ENCODE measurements at places on chromosomes 11 and 22.

DNA sequence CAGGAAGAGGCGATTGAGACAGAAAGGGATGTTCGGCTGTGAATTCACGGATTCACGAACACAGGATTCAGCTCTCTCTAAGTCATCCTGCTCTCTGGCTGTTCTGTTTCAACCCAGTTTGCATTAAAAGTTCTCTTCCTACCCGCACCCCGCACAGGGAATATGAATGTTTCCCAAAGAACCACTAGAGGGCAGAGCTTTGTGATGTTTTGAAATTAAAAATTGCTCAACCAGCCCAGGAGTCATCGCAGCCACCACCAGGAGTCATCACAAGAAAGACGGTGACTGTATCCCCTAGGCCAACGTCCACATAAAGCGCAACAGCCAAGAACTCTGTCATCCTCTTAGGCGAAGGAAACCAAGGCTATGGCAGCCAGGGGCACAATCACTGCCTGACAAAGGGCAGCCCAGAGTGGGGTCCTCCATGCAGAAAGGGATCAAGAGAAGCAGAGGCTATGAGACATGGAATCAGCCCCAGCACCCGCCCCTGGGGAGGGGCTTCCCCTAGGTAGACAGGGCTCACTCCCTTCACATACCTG lies 122.4 kb downstream of the WT1 start:
- DNase-seq: no peak

DNA sequence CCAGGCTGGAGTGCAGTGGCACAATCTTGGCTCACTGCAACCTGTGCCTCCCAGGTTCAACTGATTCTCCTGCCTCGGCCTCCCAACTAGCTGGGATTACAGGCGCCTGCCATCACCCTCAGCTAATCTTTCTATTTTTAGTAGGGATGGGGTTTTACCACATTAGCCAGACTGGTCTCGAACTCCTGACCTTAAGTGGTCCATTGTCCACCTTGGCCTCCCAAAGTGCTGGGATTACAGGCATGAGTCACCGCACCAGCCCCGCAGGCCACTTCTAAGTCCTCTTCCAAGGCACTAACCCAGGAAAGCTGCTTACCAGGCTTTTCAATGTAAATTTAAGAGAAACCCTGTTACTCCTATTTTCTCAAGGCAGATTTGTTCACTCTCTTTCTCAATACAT lies 50.4 kb downstream of the DENND5A start:
- DNase-seq: no peak

- DNase-seq: no peak
These were observed 1301.2 kb downstream of the JRKL start for GRCh38 chr11:97691061-97691460.

DNA sequence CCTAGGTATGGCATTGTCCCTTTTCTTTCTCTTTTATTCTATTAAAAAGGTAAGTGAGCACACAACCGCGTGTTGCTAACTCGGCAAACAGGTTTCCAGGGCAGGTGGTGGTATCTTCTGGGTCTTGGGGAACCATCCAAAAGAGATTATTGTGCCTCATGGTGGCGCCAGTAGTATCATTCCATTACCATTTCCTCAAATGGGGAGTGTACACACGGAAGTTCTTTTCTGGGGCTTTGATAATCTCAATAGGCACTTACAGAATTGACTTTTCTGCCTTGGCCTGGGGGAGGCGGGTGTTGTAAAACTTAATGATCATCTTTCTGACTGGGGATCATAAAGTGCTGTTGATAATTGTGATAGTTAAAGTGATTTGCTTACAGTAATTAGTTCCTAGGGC lies 234.1 kb downstream of the KIRREL3 start:
- DNase-seq: no peak

- no peak for DNase-seq
These were observed 6.8 kb upstream of the POLR3H start for GRCh38 chr22:41550952-41551491.

DNA sequence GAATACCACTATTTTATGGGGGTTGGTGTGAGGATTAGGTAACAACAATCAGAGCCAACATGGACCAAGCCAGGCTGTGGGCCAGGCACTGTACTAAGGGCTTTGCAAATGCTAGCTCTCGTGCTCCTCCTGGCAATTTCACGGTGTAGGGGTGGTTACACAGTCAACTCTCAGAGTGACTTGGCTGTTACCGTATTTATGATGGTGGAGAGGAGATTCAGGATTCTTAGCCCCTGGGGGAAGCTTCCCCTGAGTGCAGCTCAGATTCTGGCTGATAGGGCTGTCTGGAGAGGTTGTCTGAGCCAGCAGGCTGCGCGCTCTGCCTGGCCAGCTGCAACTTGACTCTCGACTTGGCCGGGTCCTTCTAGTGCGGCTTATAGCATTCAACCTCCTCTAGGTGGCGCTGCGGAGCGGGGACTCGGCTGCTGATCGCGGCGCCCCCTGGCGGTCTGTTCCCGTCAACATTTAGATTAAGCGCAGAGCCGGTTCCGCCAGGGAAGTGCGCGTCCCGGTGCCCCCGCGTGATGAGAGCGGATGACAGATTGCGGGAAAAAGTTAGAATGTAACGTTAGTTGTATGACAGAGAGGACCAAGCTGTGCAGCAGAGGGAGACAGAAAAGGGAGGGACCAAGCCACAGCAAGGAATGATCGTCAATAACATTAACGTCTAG lies 4.5 kb upstream of the NCF4 start:
- peak; percentile 100 for DNase-seq

- no peak for DNase-seq
These were observed at the start of gene ARHGAP42 for GRCh38 chr11:100687054-100687629. ARHGAP42 (plus strand) TSS chr11:100687288; CDS start chr11:100687679, 391 bp downstream.

GRCh38 chr11:27916541-27917100 lies 191.3 kb downstream of the KIF18A start:
- DNase-seq: no peak

GRCh38 chr11:118497831-118498230 lies 29.4 kb upstream of the TTC36 start:
- DNase-seq: no peak

DNA sequence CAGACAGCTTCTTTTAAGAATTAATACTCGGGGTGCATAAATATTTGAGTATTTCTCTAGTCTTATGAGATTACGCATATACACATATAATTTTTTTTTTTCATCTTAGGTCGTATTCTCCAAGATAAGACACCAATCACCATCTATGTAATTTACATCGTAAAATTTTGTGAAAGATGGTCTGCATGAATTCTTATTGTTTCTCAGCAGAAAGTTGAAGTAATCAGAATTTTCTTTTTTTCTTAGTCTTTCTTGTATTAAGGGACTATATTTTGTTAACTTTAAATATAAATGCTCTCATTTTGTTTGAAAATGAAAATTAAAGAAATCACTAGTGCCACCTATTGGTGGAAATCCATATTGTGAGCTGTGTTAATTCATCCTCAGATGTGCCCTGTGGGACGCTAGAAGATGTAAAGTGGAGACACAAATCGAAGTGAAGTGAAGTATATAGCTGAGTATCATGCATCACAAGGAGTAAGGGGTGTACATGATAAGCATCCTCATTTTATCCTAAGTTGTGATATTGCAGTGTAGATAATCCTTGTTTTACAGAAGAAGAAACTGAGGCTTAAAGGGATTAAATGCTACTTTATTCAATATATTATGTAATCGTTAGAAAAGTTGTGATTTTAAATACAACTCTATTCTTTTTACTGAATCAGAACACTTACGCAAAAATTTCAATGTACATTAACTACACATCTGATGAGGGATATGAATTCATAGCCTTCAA lies 2084.3 kb downstream of the LRRC4C start:
- DNase-seq: no peak

GRCh38 chr22:30701872-30702271 lies 7.2 kb downstream of the OSBP2 start:
- DNase-seq: no peak
